ENCODE measurements at places on chromosomes 3 and 15.

DNA sequence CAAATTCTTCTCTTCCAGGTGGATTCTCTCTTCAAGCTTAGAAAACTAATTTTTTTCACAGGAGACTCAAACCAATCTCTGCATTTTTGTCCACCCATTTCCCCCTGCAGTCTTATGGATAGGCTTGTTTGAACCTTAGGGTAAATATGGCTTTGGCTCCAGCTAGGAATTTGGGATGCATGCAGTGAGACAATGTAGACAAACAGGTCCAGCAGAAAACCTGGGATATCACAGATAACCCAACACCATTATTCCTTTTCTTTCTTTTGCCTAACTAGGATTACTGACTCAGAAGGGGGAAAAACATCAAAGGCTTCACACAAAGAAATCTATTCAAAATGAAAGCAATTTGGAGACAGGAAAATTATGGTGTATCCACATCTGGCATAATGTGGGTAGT, 11.2 kb upstream of the SEMA5B start:
- no peak for DNase-seq

GRCh38 chr3:142732066-142732465, 8.2 kb downstream of the TRPC1 start:
- no peak for DNase-seq

DNA sequence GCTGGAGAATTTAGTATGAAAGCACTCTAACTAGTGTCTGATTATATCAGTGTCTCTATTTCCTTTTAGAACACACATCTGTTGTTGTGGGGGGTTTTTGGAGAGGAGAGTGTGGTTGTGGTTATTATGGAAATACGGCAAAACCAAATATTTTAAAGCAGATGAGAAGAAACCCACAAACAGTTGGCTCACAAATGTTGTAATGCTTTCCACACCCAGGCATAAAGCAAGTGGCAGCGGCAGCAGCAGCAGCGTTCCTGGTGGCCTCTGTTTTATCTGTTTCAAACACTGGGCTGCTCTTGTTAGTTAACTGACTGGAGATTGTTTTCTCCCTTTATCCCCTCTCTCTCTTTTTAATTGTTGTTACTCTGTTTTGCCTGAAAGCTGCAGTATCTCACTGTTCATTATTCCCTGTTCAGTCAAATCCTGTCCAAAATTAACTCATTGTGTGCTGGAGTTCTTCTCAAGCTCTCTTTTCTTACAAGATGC, 1045.5 kb upstream of the NR2F2 start:
- no peak for DNase-seq

DNA sequence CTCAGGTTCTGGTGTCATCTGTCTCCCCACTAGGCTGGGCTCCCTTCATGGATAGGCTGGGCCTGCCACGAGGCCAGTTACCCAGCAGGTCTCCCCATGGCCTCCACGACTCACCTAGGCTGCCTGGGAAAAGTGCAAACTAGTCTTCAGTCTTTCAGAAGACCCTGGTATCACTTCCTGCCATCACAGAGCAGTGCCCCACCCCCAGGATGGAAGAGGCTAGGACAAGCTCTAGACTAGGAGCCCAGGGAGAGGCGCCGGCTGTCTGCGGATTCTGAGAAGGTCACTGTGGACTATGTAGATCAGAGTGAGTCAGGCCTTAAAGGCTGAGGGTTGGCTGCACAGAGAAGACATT, 63.7 kb downstream of the CORO2B start:
- DNase-seq = no peak

GRCh38 chr15:57598346-57598745, 6.6 kb downstream of the MYZAP start:
- no peak for DNase-seq

GRCh38 chr3:11001020-11001657, 8.6 kb downstream of the SLC6A1 start:
- DNase-seq = no peak

DNA sequence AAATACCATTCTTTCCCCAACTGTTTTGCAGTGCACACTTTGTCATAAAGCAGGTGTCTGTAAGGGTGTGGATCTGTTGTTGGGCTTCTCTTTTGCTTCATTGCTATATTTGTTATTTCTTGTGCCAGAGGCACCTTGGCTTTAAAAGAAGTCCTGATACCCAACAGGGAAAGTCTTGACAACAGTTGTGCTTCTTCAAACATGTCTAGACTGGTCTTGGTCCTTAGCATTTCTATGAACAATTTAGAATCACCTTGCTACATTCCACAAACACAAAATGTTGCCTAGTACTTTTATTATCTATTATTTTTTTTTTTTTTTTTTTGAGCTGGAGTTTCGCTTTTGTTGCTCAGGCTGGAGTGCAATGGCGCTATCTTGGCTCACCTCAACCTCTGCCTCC, 233.7 kb downstream of the SLCO3A1 start:
- DNase-seq = no peak

DNA sequence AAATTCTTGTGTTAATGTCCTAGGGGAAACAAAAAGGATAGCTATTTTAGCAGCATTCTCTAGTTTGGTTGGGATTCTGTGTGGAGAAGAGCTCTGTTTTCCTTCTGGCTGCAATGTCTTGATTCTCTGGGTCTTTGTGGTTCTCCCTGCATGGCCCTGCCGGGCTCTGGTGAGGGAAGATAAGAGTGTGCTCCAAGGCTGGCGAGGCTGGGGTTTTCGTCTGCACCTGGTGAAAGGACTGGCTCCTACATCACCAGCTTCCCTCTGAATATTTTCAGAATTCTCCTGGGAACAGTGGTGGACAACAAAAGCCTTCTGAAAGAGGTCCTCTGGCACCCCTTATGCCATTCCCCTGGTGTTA, 38.1 kb upstream of the SFMBT1 start:
- DNase-seq = no peak

- no peak for DNase-seq
Observed at GRCh38 chr3:189941125-189941524, 179.6 kb downstream of the P3H2 start.

GRCh38 chr3:186440891-186441290, 78.9 kb upstream of the DGKG start:
- no peak for DNase-seq

GRCh38 chr3:189786479-189787064, 155.4 kb downstream of the TP63 start:
- DNase-seq = no peak

DNA sequence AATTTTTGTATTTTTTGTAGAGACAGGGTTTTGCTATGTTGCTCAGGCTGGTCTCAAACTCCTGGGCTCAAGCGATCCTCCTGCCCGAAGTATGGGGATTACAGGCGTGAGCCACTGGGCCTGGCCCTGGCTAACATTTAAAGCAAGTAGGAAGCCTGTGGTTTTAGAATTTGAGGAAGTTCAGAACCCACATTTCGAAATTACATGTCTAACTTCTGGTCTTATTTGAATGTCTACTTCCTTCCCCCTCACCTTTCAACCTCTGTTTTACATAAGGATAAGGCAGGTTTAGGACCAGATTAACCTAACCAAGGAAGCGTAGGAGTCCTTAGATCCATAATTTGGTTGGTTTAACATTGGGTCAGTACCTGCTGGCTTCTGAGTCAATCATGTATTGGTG, 120.5 kb upstream of the PROK2 start:
- peak; percentile 52 for DNase-seq

DNA sequence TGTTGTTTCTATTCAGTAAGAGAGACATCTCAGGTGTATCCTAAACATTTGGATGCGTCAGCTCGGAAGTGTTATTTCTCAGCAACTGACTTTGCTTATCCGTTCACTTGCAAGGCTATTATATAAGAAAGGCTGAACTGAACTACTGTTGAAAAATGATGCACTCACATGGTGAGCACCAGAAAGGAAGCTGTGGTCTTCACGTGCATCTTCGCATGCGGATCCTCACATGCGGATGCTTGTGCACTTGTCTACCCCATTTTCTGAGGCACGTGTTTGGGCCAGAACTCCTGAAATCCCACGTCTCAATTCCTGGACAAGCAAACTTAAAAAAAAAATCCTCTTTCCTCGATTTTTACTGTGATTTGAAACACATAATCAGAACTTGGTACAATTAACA, 63.2 kb downstream of the PDZRN3 start:
- DNase-seq = no peak

- no peak for DNase-seq
Observed at GRCh38 chr15:62906627-62907026, 135.9 kb upstream of the TPM1 start.

DNA sequence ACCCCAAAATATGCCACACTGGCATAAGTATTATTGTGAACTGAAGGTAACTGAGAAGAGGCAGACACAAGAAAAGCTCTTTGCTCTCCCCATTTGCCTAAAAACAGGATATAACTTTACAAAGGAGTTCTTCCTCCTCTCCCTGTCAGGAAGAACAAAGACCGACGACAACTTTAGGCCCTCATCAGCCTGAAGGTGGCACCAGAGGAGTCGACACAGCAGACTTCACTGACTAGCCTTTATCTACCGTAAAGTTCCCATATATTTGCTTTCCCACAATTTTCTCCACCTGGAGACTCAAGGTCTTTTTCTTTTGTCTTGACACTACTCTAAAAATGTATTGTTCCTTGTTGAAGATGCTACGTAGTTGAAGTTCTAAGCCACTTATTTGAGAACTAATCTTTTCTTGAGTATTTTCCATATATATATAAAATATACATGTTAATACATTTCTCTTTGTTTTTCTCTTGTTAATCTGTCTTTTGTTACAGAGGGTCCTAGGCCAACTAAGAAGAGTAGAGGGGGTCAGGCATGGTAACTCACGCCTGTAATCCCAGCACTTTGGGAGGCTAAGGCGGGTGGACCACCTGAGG, 16.2 kb upstream of the XIRP1 start:
- peak; percentile 53 for DNase-seq

- DNase-seq = no peak
Observed at GRCh38 chr3:52188556-52188955, 9.4 kb upstream of the ALAS1 start.

GRCh38 chr3:152197937-152198336, 70.8 kb upstream of the MBNL1 start:
- DNase-seq = no peak

DNA sequence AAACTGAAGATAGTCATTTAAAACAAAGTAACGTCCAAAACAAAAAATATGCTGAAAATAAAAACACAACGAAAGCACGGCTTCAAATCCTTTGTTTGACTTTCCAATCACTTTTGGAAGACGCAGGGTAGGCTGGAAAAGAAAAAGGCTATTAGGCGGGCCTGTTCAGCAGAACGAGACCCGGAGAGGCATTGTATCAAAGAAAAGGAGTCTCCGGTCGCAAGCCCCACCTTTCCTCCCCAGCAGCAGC, 691 bp downstream of the SENP7 start:
- DNase-seq = peak; percentile 47

DNA sequence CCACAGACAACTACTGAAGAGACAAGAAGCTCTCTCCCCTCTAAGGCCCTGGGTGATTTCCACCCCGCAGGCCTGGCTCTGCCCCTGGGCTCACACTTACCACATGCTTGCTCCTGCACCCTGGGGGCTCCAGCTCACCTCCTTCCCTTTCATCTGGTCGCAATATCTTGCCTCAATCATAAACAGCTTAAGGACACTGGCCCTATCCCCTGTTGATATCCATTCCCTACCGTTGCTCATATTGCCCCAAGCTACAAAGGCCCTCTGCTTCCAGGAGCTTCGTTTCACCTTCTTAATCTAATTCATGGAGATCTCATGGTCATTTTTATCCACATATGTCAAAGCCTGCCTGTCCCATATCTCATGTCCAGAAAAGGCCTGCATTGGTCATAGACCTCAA, 46.0 kb upstream of the TSEN2 start:
- no peak for DNase-seq

DNA sequence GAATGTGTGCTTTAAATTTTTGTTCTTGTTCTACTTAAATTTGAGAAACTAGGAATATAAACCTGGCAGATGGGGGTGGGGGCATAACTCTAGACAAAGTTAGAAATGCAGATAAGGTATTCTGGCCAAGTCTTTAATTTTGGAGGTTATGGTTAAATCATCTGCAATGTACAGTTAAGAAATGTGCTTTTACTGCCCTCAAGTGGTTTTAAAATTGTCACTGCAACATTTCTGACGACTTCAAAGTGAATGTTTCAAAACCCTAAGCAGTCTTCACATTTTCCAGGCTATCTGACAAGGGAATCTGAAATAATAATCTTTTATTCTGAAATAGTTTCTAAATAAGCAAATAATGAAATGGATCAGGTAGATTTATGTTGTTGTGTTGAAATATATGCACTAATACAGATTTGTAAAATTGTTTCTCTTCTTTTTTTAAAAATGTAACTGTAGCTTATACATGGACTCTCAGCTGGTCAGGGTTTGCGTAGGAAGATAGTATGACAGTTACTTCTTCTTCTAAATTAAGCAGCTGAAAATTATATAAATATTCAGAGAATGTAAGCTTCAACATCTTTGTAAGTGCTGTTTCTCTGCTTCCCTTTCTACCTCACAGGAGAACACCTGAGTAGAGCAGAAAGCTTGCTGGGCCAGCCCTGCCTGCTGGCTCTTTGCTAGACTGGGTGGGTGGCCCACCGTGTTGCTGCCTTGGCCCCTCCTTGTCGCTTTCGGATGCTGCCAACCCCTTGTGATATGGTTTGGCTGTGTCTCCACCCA, 45.0 kb downstream of the SUCNR1 start:
- peak; percentile 52 for DNase-seq

GRCh38 chr15:74397239-74398068, 30.0 kb upstream of the CYP11A1 start:
- no peak for DNase-seq

- no peak for DNase-seq
Observed at GRCh38 chr15:66877477-66878271, 175.6 kb downstream of the SMAD6 start.

DNA sequence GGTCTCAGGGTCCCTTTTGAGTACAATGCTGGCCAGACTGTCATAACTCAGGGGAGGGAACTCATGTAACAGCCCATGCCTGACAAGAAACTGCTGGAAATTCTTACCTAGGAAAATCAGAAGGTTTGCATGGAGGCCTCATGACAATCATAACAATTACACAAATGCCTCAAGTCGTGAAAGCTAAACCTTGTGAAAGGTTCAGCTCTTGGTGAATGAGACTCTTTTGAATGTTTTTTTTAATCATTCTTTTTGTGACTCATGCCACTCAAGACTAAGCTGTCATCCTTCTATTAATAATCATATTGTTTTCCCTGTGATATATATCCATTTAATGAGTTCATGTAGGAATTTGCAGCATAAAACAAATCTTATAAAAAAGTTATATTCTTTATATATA, 61.4 kb upstream of the LEKR1 start:
- DNase-seq = no peak

- no peak for DNase-seq
Observed at GRCh38 chr3:40366203-40367162, 20.5 kb upstream of the ENTPD3 start.

Measured in GM20000 (cell line).